Urinary bladder (tissue), 4 donors: ENCODE measurements at places on chromosomes 12 and 14. TPM values are rescaled to one million over a fixed set of nuclear protein-coding genes. Genes with fewer than 3 reads are reported as not detected.

The KLHL33 gene
- 0.69 TPM for total RNA-seq

The HOXC6 gene
- 1.5 TPM for total RNA-seq

The TUNAR gene
- total RNA-seq = not detected

The SCFD1 gene
- total RNA-seq = 337 TPM

The BCL11B gene
- 1.3 TPM for total RNA-seq

The INHBC gene
- not detected for total RNA-seq

The DIO3 gene
- 1.8 TPM for total RNA-seq

The TM7SF3 gene
- 72.3 TPM for total RNA-seq

The RBP5 gene
- 2.6 TPM for total RNA-seq

The CISTR gene
- not detected for total RNA-seq

The RDH16 gene
- 0.58 TPM for total RNA-seq

The KRT6C gene
- not detected for total RNA-seq

The B4GALNT1 gene
- 3.6 TPM for total RNA-seq

The EXOC3L4 gene
- total RNA-seq = 0.79 TPM

The RNF212B gene
- total RNA-seq = not detected

GRCh38 chr14:20680363-20680762 is 4.0 kb upstream of the RNASE4 start:
- DNase-seq = no peak

GRCh38 chr14:81561084-81561775 is 27.6 kb upstream of the SEL1L start:
- DNase-seq = peak; percentile 20

DNA sequence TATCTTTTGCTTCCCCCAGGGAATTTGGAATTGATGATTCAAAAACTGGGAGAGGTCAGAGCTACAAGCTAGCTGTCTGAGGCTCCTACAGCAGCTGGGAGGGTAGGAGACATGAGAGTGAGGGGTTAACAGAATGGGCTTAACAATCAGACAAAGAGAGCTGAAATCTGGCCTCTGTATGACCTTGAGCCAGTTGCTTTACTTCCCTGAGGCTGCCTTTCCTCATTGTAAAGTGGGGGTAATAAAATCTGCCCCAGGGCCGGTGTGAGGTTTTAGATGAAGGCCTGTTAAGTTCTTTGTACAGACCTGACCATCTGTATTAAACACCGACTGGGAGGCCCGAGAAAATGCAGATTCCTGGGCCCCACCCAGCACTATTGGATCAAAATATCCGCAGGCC is 164.3 kb upstream of the NOS1 start:
- no peak for DNase-seq

- no peak for DNase-seq
These were observed 1.3 kb upstream of the TAS2R14 start for GRCh38 chr12:10940389-10940788.

GRCh38 chr12:92288561-92288960 is 142.9 kb upstream of the BTG1 start:
- DNase-seq = no peak

DNA sequence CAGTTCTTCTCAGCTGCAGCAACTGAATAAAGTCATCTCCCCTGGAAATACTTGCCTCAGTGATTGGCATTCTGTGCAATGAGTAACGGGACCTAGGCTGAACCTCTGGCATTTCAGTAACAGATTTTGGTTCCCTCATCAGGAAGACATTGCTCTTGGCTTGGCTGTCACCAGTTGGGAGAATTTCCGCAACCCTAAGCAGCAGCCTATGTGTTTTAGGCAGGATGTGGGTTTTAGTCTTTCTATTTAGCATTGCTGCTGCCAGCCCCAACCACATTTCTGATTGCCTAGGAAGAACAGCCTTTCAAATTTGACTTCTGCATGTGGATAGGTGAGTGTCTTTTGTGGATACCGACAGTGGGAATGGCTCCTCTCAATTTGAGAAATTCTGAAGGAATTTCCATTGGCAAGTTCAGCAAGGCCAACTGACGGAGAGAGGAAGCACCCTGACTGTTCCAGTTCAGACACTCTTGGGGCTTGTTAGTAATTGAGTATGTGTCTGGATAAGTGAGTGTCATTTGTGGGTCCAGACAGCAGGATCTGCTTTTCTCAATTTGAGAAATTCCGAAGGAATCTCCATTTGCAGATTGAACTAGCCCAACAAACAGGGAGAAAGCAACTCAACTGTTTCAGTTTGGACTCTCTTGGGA is 19.0 kb upstream of the CLEC2A start:
- DNase-seq = no peak

- no peak for DNase-seq
These were observed 183.1 kb downstream of the KLHL28 start for GRCh38 chr14:44778604-44779003.

- DNase-seq = no peak
These were observed 28.6 kb upstream of the DICER1 start for GRCh38 chr14:95185767-95186392.

DNA sequence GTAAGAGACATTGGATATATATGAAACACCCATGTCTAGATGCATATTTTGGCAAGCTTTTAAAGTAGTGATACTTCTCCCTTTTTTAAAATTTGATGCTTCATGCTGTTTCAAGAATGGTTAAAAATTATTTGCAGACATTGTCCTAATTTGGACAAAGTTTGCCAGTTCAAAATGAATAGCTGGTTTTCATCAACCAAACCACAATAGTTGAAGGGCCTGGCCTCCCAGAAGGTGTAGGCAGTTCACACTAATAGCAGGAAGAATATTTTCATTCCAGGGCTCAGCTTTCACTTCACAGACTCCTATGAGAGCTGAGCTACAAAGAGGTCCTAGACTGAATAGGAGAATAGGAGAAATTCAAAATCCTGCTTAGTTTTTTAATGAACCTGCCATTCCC is 78.7 kb downstream of the STXBP6 start:
- no peak for DNase-seq

- no peak for DNase-seq
These were observed 755.7 kb upstream of the USP15 start for GRCh38 chr12:61504396-61505080.

DNA sequence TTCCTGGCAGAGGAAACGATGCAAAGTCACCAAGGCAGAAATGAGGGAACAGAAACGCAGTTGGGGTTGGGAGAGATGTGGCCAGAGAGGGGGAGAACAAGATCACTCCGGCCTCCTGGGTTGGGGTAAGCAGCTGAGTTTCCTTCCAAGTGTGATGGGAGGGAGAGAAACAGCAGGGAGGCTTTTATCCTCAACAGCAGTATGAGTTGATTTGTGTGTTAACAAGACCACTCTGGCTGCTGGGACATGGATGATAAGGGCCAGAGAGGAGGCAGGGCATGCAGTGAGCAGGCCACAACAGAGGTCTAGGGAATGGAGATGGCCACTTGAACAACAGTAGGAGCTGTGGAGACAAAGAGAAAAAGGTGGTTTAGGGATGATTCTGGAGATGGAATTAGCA is 66.8 kb downstream of the GLRX5 start:
- no peak for DNase-seq

- DNase-seq = no peak
These were observed 116.5 kb downstream of the TTC6 start for GRCh38 chr14:37711831-37712475.

GRCh38 chr14:35829449-35829848 is 3.3 kb downstream of the BRMS1L start:
- no peak for DNase-seq

- DNase-seq = no peak
These were observed 57.0 kb downstream of the OTOGL start for GRCh38 chr12:80156306-80156705.

GRCh38 chr12:68180792-68181744 is 21.5 kb upstream of the IFNG start:
- no peak for DNase-seq

- DNase-seq = no peak
These were observed 34.8 kb downstream of the DIO3 start for GRCh38 chr14:101595887-101596721.

DNA sequence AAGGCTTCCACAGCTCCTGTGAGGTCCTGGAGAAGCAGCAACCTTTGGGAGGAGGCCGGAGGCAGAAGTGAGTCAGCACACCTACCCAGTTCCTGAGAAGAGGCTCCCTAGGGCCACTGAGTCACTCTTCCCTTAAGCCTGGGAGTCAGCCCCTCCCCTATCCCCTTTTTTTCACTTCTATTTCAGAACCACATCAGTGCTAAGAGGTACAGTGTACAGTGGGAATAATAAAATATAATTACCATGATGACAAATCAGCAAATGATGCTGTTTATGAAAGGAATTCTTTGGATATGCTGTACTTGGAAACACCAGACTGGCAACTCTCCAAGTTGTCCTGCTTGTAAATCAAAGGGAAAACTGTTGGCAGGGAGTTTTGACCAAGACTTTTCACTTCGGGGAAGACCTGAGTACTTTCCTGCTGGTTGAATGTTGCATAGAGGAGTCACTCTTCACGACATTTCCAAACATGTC is 7.8 kb upstream of the TBPL2 start:
- DNase-seq = no peak

GRCh38 chr12:58358369-58358768 is 417.0 kb downstream of the ATP23 start:
- no peak for DNase-seq

DNA sequence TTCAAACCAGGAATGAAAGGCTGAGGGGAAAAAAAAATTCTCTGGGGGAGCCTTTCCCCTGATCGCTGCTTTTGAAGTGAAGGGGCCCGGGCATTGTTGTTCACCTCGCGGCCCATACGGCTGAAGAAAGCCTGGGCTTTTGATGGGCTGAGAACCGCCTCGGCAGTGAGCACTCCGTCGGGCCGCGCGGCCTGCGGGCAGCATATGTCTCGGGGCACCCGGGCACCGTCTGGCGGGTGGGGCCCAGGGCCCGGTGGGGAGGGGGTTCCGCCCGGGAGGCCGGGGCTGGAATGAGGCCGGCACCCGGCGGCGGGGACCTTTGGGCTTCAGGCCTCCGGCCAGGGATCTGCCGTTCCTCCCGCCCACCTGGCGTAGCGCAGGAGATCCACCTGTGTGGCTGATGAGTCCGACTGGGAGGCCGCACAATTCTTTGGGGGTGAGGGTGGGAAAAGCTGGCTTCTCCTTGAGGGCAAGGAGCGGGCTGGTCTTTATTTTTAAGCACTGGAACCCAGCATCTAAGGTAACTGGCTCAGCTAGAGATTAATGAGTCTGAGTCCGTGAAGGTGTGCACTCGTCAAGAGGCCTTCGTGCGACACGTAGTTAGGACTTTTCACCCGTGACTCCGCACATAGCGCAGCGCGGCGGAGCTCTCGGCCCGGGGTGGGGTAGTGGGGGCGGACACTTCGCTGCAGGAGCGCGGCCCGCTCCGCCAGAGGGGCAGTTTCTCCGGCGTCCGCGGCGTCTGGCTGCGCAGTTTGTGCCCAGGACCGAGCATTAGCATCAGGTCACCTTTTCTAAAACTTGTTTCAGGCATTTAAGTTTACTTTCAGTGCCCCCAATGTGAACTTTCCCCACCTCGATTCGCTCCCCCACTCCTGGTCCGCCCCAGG is 10.6 kb downstream of the FOXA1 start:
- no peak for DNase-seq

GRCh38 chr12:46473634-46474329 is 101.2 kb upstream of the SLC38A2 start:
- DNase-seq = peak; percentile 65

GRCh38 chr12:51841727-51842126 is 6.8 kb downstream of the FIGNL2 start:
- DNase-seq = no peak

DNA sequence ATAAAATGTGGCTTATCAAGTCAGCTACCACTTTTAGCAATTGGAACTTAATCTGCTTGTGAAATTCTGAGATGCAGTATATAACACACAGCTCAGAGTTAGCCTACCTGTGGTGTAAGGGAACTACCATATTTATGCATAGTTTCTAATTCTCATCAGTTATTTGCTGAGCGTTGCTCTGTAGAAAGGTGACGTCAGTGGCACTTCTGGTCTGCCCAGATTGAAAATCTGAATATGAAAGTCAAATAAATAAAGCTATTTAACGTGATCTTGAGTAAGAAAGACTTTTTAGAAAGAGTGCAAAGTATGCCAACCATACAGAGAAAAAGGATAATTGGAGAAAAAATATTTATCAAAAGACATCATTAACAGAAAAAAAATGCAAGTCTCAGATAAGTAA is 938.9 kb upstream of the NOVA1 start:
- DNase-seq = no peak

GRCh38 chr12:60836651-60837050 is 1240.8 kb downstream of the SLC16A7 start:
- no peak for DNase-seq
